NCI-H2081 (cell line): ENCODE measurements at places on chromosomes 6 and 20.

GRCh38 chr6:138227316-138227781 lies 9.1 kb upstream of the PBOV1 start:
- DNase-seq: peak; percentile 16

DNA sequence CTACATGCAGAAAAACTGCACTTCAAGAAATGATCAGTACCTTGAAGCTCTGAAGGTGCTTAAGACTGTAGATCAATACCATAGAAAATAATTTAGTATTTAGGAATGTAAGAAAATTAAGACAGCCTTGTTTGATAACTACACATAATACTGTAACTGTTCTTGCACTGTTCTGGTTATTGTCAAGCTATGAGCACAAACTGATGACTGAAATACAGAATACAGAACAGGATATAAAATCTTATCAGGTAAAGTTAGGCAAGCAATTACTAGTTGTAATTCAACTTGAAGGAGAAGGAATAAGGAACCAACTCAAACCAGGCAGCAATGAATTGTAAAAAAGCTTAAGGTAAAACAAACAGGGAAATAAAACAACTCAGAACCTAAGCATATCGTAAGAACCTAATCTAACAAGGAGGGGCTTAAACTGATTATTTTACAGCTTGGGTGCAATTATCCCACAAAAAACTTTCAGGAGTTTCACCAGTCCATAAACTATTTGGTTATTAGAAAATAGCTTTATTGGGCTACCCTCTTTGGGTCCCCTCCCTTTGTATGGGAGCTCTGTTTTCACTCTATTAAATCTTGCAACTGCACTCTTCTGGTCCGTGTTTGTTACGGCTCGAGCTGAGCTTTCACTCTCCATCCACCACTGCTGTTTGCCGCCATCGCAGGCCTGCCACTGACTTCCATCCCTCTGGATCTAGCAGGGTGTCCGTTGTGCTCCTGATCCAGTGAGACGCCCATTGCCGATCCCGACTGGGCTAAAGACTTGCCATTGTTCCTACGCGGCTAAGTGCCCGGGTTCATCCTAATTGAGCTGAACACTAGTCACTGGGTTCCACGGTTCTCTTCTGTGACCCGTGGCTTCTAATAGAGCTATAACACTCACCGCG lies 97.7 kb downstream of the ATG5 start:
- DNase-seq: no peak

DNA sequence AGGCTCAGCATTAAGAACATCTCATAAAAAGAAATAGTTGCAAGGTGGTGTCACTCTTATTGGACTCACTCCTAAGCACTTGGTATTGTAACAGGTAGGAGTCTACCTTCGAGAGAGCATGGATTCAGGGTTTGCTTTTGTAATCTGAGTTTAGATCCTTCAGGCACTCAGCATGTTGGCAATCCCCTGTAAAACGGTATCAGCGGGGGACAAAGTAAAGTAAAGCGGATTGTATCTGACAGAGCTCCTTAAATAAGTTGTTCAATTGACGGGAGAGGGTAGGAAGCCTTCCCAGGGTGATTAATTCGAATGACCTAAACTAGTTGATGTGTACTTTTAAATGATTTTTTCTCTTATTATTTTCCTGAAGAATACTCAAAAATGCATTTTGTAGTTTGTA lies 869.8 kb upstream of the EPHA7 start:
- DNase-seq: no peak

DNA sequence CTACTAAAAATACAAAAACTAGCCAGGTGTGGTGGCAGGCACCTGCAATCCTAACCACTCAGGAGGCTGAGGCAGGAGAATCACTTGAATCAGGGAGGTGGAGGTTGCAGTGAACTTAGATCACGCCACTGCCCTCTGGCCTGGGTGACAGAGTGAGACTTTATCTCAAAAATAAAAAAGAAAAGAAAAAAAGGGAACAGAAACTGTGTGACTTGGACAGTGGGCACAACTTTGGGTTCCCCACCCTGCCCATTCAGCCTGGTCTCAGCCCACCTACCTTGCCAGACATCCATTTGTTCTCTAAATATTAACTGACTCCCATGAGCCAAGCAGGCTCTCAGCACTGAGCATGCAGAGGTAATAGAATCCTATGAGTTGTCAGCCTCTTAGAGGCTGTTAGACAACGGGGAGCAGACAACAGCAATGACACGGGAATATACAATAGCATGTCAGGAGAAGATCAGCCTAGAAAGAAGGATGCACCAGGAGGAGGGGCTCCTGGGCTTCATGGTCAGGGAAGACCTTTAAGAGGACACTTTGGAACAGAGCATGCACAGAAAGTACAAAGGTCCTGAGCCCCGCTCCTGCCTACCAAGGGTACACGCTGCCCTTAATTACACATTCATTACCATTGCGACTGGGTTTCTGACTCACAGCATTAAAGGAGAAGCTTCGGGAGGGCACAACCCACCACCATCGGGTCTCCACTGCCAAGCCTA lies 20.0 kb downstream of the FAM209B start:
- DNase-seq: no peak

GRCh38 chr6:166395351-166395750 lies 12.6 kb upstream of the MPC1 start:
- no peak for DNase-seq

DNA sequence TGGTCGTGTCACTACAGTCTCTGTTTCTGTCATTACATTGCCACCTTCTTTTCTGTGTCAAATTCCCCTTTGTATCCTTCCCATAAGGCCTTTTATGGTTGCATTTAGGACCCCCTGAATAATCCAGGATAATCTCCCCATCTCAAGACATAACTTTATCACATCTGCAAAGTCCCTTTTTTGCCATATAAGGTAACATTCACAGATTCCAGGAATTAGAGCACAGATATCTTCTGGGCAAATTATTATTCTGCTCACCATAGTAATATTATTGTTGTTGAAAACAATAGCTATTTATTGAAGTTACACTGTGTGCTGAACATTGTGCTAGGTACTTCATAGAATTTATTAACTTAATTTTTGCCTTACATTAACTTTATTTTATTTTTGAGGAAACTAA lies 159.1 kb downstream of the TFAP2B start:
- no peak for DNase-seq

DNA sequence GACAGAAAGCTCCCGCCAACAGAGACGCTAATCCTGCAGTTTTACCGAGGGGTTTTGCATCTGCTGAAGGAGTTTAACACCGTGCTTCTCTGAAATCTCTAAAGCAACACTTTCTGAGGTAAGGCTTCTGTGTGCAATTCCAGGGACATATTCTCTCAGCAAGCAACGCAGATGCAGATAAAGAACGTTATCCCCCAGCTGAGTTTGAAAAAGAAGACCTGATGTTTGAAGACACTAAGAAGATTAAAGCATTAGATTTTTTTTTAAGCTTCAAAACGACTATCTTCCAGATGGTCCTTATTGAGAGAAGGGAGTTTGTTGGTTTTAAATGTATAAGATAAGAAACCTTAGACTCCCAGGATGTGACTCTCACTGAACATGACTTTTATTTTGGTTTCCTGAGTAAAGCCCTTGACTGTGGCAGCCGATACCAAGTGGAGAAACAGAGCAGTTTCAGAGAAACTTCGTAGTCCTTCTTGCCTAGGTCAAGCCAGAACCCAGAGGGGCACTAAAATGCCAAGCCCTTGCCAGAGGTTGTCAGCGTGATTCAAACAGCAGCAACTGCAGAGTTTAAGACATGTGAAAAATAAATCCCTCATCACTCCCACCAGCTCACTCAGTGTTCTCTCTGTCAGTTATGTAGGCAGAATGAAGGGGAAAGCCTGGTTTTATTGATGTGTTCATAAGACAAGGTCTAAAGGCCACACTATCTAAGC lies 353.3 kb upstream of the CNR1 start:
- no peak for DNase-seq

GRCh38 chr20:18689557-18689956 lies 101.7 kb downstream of the DTD1 start:
- DNase-seq: no peak

DNA sequence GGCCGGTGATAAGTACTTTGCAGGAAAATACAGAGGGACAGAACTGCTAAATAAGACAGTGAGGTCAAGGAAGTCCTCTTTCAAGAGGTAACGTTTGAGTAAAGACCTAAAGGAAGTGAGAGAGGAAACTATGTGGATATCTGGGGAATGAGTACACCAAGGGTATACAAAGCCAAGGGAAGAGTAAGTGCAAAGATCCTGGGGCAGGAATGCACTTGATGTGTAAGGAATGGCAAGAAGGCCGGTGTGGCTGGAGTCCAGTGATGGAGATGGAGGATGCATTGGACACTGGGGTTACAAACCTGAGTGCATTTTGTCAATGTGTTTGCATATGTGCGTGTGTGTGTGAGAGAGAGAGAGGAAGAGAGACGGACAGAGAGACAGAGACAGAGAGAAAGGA lies 32.1 kb upstream of the TGM2 start:
- no peak for DNase-seq

- no peak for DNase-seq
Measured at GRCh38 chr6:35823601-35824000, 18.4 kb downstream of the LHFPL5 start.

DNA sequence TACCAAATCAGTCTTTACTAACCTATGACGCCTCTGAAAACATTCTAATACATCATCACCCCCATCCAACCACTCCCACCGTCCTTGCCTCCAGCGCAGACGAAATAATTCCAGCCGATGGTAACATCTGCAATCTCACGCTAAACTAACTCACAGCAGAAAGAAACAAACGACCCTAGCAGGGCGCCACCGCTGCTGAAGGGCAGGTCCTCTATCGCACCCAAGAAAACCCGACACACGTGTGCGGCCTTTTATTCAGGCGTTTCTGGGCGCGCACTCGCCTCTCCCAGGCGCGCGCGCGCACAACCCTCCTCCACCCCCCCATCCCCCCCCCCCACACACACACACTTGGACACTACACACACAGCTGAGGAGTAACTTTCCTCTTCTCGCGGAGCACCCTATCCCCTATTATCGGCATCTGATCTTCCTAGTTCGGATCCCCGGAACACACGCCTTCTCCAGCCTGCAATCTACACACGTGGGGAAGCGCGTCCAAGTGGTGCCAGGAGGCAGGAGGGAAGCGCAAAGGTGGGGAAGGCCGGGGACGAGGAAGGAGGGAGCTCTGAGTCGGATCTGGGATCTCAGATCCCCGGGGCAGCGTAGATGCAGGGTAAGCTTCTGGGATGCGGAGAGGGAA lies 1.4 kb downstream of the GFOD1 start:
- DNase-seq: peak; percentile 48

DNA sequence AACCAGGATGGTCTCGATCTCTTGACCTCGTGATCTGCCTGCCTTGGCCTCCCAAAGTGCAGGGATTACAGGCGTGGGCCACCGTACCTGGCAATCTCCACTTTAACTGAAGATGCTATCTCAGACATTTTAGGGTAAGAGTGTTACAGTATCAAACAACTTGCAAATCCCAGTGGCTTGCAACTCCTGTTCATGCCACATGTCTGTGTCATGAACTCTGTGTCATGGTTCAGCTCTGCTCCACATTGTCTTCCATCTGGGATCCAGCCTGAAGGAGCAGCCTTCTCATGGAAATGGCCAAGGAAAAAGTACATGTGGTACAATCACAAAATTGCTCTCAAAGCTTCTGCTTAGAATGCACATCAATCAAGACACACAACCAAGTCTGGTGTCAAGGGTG lies 114.9 kb downstream of the MAP3K5 start:
- no peak for DNase-seq

DNA sequence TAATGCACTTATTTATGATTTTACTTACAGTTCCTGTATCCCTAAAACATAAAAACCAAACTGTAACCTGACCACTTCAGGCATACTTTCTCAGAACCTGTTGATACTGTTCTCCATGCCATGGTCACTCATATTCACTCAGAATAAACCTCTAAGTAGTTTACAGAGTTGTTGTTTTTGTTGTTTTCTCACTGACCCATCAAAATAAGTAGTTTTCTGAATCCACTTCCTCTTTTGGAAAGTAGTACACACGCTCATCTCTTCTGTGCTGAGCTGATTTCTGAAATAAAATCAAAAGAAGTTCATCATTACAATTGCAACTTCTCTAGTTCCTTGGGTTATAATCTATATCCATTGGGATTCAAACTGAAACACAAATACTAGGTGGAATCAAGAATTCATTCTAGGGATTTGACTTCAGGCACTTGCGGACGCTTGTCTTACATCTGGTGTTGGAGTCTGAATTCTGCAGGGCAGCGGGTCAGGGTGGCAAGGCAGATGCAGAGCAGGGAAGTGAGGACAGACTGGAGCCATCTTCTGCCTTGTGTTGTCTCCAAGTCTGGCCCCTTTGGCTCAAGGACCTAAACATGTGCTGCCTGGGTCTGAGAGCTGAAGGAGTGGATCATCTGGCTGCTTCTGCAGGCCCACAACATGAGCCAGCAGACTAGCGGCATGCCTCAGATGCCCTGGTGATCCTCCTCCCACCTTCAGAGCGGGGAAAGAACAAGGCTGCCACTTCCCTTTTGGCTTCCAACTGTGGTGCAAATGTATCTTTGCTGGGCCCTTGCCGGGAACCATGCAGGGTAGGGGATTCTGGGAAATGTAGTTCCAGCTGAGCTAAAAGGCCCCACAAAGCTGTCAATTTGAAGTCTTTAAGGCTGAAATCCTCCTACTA lies 167.9 kb upstream of the MYLIP start:
- no peak for DNase-seq

GRCh38 chr6:39301606-39302005 lies 12.6 kb downstream of the KCNK17 start:
- DNase-seq: no peak
